ENCODE measurements at places on chromosomes 5 and 9.

DNA sequence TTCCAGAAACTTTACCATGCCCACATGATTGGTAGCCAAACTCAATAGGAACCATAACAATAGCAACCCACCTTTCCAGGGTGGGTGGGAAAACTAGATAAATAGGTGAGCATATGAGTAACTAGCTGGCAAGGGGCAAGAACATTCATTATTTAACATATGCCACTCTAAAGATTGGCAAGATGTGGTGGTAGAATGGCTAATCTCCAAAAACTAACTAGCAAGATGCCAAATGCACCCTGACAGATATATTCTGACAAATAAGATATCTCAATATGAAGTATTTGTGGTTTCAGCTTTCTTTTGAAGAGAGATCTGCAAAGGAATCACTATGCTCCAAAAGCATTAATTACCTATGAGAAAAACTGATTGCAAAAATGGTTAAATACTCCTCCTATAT is 895.6 kb downstream of the TLE1 start:
- no peak for DNase-seq

DNA sequence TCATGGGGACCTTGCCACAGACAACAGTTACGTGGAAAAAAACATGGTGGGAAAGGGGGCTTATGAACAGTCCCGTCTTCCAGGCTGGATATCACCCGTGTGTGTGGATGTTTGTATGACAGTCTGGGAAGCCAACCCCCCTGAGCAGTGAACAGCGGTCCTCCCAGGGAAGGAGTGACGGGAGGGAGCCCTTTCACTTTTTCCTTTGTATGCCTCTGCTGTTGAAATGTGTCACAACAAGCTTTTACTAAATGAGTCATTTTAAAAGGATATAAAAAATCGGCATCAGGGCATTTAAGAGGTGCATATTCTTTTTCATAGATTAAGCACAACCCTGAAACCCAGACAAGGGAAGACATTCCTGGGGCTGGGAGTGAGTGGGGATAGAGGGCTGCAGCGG is 5.1 kb downstream of the MYMK start:
- no peak for DNase-seq

GRCh38 chr5:111927191-111927590 is 170.2 kb upstream of the NREP start:
- no peak for DNase-seq

GRCh38 chr5:159451197-159452052 is 121.1 kb upstream of the IL12B start:
- DNase-seq = no peak

DNA sequence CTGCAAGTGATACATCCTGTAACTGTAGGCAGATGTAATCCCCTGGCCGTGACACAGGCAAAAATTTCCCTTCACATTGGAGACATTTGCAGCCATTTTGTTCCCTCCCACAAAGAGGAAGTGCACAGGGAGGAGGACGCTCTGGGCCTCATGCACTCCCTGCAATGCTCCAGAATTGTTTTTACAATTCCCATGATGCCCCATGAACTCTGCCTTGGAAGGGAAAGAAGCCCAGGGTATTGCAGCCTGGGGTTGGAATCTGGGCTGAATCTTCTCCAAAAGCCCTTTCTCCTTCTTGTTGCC is 491.7 kb downstream of the CCDC171 start:
- peak; percentile 11 for DNase-seq

DNA sequence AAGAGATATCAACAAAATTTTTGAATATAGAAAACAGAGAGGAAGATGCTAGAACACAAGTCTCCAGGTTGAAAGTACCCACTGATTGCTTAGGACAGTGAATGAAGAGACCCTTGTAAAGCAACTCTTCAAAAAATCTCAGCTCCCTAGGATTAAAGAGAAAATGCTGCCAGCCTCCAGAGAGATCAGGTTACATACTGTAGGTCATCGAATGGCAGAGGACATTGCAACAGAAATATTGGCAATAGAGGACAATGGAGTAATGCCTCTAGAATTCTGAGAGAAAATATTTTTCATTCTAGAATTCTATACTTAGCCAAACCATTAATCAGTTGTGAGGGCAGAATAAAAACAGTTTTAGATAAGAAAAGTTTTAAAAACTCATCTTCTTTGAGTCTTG is 43.1 kb upstream of the ELL2 start:
- no peak for DNase-seq

DNA sequence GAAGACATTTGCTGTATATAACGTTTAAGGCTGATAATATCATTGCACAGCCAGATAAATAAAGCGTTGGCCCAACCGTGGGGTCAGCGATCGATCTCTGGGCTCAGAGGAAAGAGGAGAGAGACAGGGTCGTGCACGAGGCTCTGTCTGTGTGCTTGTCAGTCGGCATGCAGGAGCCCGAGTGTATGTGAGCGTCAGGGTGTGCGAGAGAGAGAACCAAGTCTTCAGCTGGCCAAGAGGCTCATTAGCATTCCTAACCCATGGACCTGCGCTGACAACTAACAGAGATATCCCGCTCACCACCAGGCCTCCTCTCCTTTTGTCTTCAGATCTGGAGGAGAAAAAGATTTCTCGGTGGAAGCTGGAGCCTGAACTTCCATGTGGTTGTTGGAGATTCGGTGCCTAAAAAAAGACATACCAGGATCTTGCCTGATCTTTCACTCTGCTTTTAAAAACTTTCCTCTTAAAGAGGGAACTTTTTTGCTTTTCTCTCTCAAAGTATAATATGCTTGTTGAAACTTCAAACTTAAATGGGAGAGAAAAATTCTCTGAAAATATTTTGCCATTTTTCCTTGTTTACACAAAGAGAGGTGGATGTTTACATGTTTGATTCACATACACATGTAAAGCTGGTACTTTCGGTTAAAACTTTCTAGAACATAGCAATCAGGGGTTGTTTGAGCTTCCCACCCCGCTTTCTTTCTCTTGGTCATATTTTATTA is 16.5 kb downstream of the NR2F1 start:
- no peak for DNase-seq

DNA sequence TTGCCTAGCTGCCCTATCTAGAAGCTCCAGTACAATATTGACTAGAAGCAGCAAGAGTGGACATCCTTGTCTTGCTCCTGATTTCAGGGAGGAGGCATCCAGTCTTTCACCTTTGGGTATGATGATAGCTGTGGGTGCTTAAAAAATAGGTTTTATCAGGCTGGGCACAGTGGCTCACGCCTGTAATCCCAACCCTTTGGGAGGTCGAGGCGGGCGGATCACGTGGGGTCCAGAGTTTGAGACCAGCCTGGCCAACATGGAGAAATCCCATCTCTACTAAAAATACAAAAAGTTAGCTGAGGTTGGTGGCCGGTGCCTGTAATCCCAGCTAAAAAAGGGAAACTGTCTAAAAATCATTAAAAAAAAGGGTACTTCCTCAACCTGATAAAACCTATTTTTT is 2.0 kb upstream of the CAMSAP1 start:
- no peak for DNase-seq

GRCh38 chr5:159838551-159839222 is 77.6 kb upstream of the ADRA1B start:
- DNase-seq = no peak

DNA sequence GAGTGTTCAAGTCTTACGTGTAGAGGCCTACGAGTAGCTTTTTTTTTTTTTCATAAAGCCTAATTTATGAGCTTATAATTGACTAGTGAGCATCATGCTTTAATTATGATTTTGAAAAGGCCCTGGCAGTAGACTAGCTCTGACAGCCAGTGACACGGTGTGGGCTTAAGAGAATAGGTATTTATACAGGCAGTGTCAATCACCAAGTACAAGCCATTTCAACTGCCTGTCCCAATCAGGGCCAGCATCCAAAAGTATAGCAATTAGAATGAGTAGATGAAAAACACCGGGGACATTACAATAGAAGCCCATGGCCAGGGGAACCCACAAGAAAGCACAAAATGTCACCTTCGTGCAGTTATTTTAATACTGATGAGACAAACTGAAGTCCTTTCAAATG is 552.8 kb downstream of the CAAP1 start:
- no peak for DNase-seq

- DNase-seq = peak; percentile 90
Observed at GRCh38 chr9:94157050-94157801, 73.0 kb downstream of the PTPDC1 start.

DNA sequence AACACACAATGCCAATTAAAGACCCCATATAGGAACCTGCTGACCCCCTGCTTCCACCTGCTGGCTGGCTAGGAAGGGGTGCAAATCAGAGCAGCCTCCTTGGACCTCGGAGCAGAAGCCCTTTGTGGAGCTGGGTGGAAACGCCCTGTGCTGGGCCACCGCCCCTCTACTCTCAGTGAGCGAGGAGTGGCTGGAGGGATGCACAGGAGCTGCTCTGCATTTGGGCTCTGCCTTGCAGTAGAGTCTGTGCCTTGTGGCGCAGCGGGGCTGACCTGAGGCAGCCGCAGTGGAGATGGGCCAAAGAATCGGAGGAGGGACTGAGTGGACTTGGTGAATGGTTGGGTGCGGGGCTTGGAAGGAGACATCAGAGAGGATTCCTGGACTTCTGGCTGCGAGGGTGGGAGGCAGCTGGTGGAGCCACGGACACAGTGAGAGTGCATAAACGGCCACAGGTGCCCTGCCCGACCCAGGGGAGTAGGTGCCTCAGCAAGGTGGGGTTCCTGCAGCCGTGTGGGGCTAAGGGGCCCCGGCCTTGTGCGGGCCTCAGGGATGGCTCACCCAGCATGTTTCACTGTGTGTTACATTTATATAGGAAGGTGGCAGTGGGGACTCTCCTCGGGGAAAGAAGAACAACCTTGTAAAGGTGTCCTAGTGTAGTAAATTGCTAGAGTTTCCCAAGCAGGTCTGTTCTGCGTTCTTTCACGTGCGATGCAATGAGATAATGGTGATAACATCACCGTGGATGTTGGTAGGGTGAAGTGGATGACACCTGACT is 14.1 kb upstream of the IRX4 start:
- DNase-seq = no peak

GRCh38 chr9:133580419-133580738 is 28.8 kb downstream of the FAM163B start:
- DNase-seq = no peak

DNA sequence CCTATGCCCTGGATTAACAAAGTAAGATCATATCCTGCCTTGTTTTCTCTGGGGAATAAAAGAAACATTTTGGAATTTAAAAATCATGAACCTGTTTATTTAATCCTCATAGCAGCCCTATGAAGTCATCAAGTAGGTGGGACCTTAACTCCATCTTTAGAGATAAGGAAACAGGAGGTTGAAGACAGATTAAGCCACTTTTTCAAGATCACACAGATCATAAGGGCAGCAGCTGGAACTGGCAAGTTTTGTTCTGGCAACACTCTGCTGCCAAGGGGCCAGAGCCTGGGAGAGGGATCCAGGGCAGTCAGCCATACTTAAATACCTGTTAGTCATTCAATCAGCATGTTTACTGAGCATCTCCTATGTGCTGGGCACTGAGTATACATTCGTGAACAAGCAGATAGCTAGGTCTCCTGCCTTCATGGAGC is 63.7 kb downstream of the SLC1A1 start:
- DNase-seq = no peak

GRCh38 chr5:7629561-7629960 is 221.4 kb downstream of the CFAP90 start:
- DNase-seq = no peak

DNA sequence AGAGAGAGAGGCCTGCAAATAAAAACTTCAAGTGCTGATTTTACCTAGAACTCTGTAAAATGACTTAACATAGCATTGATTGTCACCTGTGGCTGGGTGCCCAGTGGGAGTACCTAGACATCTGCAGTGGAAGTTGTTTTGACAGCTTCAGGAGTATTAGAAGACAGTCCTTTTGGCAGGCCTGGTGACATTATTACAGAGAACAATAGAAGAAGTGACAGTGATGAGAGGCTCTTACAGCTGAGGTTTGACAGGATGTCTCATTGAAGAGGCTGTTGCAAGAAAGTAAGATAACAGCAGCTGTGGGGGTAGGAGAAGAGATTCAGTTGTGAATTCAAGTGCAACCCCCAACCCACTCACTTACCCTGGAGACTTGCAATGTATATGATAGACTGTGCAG is 27.9 kb upstream of the MUSK start:
- DNase-seq = no peak

GRCh38 chr9:530681-531080 is 310.8 kb upstream of the DMRT1 start:
- no peak for DNase-seq

DNA sequence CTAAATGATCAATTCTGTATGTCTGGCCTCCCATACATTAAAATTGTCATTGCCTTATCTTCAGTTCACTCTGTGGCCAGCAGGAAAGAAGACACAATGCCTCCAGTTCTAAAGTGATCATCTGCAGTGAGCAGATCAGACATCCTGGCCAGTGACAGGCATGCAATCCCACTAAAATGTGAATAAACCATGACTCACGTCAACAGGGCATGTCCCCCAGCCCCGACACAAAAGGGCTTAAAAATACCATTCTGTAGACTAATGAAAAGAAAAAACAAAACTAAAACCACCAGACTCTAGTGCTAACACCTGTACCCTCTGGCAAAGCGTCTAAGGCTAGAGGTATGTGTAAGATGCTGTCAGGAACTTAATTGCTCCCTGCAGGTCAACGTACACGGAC is 38.5 kb downstream of the DDX31 start:
- DNase-seq = no peak

DNA sequence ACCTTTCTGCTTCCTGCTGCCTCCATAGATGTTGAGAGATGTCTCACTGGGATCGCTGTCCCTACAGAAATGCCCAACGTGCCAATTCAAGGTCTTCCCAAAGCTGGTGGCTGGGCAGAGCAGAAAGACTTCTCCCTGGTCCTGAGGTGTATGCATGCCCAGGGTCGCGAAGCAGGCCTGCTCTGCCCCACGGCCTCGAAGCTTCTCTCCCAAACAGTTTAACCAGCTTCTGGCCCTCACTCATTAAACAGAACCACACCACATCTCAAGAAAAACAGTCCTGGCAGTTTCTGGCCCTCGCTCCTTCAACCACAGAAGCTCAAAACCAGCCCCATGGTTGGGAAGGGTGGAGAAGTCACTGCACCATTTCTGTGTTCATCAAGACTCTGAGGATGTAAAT is 14.7 kb upstream of the SMIM32 start:
- no peak for DNase-seq

DNA sequence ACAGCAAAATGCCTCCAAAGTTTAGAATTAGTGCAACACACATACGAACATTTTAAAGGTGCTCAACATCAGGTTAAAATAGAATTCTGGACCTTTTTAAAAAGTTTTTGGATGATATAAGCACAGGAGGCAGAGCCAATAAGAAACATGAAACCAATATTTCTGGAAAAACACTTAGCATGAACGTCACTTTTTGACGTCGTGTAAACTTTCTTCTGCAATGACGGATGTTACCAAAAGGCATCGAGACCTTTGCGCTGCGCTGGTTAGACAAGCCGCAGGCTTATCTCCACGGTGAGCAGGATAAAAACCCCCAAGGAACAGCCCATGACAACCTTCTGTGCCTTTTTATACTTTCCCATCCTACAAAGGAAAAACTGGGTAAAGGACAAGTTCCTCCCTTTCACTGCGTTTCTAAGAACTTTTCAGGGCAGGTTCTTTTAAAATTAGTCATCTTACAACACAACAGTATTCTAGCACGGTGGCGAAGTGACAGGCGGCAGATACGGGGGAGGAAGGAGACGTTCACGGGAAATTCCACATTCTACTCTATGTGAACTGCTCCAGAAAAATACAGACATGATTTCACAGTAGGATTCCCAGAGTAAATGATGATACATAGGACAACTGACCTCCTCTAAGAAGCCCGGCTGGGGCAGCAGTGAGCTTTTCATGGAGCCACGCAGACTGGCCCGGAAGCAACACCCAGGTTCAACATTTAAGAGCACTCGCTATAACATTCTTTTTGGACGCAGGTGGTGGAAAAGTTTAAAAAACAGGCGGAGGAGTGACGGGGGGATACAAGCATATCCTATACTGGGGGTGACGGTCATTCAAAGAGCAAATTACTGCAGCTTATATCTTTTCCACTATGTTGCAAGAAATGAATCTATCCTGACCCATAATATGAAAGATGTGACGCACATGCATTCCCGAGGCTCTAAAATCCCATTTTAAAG is 52.4 kb downstream of the USP20 start:
- peak; percentile 71 for DNase-seq

Measured in KBM-7 (cell line).